ENCODE measurements at places on chromosomes 7 and 10.

GRCh38 chr10:24503461-24504320, 220.0 kb downstream of the ARHGAP21 start:
- peak; percentile 4 for DNase-seq

DNA sequence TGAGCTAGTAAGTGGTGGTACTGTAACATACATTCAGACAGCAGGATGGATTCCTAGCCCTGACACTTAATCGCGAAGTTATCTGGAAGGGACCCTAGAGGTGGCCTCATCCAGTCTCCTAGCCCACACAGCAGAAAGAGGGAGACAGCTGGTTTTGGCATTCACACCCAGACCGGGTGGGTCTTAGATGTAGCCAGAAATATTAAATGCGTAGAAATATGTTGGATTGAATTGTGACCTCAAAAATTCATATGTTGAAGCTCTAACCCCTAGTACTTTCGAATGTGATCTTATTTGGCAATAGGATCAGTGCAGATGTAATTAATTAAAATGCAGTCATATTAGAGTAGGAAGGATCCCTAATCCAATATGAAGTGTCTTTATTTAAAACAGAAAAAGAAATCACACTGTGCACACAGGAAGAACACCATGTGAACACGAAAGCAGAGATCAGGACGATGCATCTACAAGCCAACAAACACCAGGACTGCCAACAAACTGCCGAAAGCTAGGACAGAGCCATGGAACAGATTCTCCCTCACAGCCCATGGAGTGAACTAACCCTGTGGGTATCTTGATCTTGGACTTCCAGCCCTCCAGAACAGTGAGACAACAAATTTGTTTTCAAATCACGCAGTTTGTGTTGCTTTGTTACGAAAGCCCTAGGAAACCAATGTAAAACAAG, 2.9 kb upstream of the XPNPEP1 start:
- DNase-seq = no peak

DNA sequence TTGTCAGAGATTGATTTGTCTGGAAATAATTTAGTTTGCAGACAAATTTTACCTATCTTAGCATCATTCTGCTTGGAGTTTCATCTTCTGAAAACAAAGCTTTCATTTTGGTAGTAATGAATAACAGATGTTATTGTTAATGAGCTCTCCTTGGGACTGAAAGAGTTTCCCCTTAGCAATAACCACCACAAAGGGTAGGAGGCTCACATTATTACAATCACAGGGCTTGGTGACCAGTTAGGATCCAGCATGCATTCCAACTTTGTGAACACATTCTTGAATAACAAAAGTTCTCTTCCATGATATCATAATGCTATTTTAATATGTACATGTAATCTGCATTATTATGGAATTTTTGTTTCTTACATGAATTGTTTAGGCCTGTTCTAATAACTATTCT, 148.8 kb upstream of the VWC2 start:
- DNase-seq = no peak

DNA sequence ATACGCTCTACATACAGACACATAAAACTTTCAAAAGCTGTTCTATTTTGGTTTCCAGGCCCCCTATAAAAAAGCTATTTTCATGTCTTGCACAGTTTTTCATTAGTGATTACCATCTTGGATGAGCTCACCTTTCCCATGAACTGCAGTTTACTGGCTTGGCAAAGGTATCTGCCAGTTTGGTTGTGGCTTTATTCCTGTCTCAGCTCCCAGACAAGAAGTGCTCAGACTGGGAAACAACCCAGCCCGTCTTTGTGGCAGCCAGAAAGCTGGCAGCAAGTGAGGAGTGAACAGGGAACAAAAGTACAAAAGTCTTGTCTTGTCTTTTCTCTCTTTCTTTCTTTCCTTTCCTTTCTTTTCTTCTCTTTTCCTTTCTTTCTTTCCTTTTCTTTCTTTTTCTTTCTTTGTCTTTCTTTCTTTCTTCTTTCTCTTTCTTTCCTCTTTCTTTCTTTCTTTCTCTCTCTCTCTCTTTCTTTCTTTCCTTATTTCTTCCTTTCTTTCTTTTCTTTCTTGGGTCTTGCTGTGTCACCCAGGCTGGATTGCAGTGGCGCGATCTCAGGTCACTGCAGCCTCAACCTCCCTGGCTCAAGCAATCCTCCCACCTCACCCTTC, 138.8 kb downstream of the CFAP58 start:
- no peak for DNase-seq

GRCh38 chr7:43384616-43385308, 198.1 kb upstream of the STK17A start:
- DNase-seq = no peak

- no peak for DNase-seq
Measured at GRCh38 chr10:76969366-76969948, 668.2 kb downstream of the KCNMA1 start.

GRCh38 chr7:116443101-116443523, 56.4 kb upstream of the CAV2 start:
- no peak for DNase-seq

- no peak for DNase-seq
Measured at GRCh38 chr10:18886102-18886501, 162.5 kb upstream of the MALRD1 start.

GRCh38 chr7:124692425-124692824, 73.2 kb downstream of the GPR37 start:
- no peak for DNase-seq

DNA sequence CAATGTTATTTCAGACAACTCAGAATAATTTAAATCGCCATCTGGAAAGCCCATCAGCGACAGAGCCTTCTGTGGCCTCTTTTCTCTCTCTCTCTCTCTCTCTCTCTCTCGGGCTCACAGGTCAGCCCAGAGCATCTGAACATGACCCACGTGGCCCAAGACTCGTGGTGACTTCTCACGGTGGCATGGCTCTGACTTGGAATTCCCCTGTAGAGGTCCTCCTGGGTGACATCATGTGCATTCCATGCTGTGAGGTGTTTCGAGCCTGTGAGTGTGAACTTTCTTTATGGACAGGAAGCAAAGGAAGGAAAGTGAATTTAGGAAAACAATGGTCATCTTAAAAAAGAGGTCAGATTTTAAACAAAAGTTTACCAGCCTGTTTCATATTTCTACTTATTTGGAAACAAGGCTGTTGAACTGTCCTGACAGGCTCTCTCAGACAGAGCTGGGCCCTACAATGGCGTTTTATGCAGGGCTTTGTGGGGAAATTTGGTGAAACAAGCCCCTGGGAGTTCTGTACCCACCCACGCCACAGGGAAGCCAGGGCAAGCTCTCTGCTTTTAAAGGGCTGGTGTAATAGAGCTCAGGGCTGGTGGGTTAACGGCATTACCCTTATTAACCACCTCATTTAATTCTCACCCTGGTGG, 359.7 kb upstream of the ZNF32 start:
- DNase-seq = no peak

GRCh38 chr7:74671602-74672001, 14.1 kb downstream of the GTF2I start:
- DNase-seq = no peak

DNA sequence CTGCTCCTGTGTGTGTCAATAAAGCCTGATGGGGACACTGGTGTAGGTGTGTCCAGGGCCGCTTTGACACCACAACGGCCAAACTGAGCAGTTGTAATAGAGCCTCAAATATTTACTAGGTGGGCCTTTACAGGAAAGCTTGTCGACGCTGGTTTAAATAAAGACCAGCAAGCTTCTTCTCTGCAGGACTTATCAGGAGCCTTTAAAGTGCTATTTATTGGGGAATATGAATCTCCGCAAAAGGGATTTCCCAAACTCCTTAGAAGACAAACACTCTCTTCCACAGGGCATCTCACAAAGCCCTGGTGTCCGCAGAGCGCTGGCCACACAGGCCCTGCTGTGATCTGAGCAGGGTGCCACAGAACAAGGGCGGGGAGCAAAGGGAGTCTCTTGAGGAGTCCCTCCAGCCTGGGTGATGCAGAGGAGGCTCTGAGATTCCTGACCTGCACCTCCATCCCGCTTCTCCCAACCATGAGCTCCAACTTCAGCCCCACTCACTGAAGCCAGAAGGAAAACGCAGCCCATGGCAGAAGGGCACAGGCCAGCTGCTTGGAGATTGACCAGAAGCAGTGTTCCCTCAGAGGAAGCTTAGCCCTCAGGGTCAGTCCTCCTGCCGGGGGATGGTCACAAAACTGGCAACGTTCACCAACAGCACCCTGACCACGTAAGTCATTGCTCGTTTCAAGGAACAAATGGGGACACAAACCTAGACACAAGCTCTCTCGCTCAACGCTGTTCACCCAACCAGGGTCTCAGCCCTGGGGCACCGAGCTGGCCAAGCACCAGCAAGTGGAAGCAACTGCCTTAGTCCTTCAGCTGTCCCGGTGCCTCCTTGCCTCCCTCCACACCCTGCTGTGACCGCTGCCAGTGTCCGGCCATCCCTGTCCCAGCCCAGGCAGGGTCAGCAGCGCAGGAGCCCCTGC, 129.5 kb downstream of the OAT start:
- DNase-seq = no peak

- DNase-seq = no peak
Measured at GRCh38 chr7:137836113-137836509, 10.7 kb downstream of the DGKI start.

DNA sequence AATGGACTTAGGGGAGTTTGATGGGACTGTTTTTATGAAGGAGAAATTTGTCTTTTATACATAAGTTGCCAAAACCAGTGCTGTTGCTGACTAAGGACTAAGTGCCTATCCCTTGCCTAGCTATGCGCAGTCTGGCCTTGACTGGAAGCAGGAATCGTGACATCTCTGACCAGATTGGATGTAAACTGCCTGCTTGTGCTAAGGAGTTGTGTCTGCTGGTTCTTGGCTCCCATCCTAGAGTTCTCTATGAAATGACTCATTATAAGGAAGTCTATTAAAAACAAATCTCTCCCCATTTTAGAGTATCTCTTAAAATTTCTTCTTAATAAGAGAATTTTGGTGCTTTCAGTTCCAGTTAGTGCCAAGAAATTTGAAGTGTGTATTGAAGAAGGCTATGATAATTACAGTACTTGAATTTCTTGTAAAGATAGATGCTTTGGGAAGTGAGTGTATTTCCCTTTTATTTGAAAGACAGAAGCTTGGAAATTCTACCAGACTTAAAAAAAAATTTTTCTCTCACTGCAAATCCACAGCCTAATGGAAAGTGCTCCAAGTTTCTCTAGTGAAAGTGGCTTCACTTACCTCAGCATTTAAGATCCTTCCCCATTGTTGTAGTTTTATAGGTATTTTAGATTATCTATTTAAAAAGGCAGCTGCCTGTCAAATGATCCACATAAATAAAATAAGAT, 77.6 kb downstream of the BICC1 start:
- no peak for DNase-seq

- DNase-seq = no peak
Measured at GRCh38 chr10:95049919-95050318, 19.4 kb downstream of the CYP2C8 start.

- DNase-seq = no peak
Measured at GRCh38 chr7:71290452-71290851, 158.5 kb downstream of the GALNT17 start.

DNA sequence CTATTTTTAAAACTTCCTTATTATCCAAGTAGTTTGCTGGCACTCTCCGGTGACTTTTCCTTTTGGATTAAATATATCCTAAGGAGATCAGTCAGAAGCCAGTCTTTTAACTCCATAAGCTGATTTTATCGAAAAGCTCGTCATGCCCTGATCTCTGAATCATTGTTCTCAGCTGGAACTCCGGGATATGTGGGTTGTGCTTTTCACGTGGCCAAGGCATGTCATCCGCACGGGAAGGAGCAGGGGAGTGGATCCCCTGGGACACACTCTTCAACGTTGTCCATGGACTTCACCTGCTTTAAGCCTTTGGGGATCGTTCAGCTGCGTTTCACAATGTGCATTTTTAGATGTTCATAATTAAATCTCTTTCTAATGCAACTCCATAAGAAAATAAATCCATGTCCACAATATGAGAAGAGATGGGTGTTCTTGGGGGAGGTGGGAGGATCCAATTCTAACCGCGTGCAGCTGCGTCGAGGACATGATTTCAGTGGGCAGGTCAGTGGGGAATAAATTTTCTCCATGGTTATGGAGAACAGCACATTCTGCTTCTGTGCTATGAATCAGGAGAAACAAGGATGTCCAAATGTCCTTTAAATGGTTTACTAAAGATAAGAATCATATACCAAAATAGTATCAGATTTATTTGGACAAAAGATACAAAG, 229.5 kb upstream of the ADARB2 start:
- DNase-seq = no peak

DNA sequence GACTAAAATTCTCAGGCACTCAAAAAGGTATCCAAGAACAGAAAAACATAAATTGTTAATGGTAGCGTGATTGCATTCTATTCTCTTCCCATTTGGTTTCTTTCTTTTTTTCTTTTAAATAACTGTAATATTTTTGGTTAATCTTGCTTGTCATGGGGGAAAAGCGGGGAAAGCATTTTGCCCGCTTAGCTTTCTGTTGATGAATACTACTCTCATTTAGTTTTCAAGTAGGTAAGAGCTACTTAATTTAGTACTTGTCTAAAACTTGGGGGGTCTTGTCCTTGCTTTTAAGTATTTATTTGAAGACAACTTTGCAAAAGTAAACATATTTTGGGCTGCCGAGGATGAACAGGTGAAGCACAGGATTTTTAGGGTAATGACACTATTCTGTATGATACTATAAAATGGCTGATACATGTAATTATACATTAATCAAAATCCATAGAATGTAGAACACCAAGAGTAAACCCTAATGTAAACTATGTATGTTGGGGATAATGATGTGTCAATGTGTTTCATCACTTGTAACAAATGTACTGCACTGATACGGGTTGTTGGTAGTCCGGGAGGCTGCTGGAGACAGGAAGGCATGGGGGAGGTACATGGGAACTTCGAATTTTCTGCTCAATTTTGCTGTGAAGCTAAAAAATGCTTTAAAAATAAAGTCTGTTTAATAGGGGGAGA, 1.7 kb downstream of the TES start:
- DNase-seq = no peak

DNA sequence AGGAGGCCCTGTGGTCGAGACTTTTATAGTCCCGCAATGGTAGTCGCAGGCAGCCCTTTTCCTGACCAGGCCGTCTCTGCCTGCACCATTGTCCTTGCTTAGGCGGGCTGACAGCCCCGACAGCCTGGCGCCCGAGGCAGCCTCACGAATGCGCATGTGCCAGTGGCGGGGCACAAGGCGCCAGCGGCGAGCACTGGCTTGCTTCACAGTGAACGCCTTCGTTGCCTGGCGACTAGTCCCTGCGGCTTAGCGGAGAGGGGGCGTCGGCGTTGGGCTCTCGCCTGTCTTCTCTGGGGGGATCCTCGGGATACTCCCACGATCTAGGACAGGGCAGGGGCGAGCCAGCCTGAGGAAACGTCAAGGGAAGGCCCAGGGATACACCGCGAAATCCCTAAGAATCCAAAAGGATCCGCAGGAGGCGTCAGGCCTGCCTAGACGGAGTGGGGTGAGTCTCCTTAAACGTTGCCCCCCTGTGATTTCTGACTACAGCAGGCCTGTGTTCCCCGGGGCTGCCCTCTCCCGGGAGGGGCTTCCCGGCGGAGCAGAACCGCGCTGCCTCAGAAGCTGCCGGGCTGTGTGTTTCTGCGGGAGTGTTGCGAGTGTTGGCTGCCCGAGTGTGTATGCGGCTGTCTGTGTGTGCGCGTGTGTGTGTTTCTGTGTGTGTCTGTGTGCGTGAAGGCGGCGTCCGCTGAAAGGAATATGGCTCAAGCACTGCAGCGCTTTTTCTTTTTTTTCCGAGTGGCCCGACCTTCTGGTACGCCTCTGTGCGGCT, 20.5 kb upstream of the ZNF273 start:
- peak; percentile 34 for DNase-seq

All from stimulated activated CD8-positive, alpha-beta memory T cell treated with anti-CD3 and anti-CD28 coated beads, Interleukin-4, amount 100 ng/mL, for 24 hours (primary cell).